ENCODE measurements at places on chromosomes 7 and 10.
A peak's percentile ranks its signal among the peaks of the same experiment; 100 is the strongest.

GRCh38 chr7:140007051-140007690, 55.6 kb downstream of the PARP12 start:
- no peak for DNase-seq

GRCh38 chr7:4807598-4808016, 32.2 kb downstream of the AP5Z1 start:
- DNase-seq: no peak

DNA sequence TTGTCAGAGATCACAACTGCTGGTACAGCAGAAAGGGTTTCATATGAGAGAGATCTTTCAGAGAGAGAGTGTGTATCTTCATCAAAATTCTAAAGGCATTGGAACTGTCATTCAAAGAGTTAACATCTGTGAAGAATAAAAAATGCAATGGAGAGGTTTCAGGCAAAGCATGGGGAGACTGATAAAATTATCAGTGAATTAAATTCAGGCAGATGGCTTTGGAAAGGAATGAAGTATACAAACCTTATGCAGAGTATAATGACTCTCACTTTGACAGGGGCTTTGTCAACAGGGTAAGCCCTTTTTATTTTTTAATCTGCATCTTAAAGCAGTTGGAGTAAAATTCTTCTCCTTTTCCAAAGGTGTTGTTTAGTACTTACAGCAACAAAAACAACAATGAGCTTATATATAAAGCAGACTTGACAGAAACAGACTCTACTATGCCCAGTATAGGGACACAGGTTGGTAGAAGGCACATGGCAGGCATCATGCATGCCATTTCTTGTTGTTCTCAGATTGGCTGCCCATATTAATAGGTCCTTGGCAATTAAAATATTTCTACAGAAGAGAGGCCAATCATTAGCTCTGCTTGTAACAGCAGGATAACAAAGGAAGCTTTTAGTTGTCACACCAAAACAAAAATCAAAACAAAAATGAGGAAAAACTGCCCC, 54.9 kb upstream of the NXPH1 start:
- no peak for DNase-seq

DNA sequence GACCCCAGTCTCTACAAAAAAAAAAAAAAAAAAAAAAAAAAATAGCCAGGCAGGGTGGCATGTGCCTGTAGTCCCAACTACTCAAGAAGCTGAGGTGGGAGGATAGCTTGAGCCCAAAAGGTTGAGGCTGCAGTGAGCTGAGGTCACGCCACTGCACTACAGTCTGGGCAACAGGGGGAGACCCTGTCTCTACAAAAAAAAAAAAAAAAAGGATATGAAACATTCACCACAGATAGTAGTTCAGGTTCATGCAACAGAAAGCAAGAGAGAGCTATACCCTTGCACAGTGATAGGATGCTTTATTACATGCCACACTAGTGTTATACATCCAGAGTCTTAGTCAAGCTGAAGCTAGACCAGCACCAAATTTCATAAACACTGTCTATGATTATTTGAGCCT, 148.4 kb upstream of the KAT6B start:
- DNase-seq: no peak

- DNase-seq: no peak
These were observed 73.2 kb downstream of the PPP1R9A start for GRCh38 chr7:94980418-94981142.

GRCh38 chr10:89348481-89348880, 20.7 kb downstream of the IFIT3 start:
- no peak for DNase-seq

DNA sequence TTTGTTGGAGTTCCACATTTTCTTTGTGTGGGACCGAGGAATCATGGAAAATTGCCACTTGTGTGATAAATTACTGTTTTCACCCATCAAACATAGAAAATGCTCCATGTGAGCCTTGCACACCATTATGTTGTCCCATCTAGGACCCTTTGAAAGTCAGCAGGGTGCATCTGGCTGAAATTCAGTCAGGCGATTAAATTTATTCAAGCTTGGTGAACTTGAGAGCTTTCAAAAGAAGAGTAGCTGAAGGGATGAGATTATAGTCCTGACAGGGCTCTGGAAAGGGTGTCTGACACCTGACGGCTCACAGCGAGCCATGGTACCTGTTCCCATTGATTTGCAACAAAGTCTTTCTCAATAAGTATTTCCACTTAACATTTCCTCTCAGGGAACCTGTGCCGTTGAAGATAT, 399.7 kb upstream of the ETV1 start:
- no peak for DNase-seq

GRCh38 chr7:41880107-41880506, 177.2 kb upstream of the INHBA start:
- no peak for DNase-seq

DNA sequence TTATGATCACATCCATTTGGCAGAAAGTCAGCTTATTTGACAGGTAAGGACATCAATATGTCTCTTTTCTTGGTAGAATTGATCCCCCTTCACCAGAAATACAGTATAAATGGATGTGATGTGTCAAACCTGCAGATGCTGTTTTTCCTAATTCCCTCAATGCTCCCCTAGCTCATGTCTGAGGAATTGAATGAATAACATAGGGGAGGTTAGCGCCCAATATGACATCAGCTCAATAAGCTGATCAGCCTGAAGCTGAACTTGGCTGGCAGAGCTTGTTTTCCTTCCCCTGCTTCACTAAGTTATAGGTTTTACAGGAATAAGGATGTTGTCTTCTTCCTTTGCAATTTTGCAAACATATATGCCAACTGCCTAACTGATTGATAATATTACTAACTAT, 132.5 kb downstream of the REEP3 start:
- no peak for DNase-seq

DNA sequence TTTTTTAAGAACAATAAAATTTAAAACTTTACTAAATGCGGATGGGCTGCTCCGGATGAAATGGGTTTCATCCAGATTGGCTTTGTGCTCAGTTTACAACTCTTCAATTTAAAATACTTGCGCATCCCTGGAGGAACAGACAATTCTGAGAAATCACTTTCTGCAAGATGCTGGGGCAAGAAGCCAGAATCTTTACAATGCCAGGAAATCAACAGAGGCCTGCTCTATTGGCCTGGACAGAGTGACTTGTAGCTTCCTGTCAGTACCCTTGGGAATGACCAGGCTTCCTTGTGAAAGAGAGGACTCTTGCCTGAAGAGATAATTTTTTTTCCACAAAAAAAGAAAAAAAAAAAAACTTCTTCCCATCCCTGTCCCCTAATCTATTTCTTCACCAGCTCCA, 3.9 kb upstream of the FAM13C start:
- DNase-seq: no peak

- DNase-seq: no peak
These were observed 84.8 kb upstream of the PHF14 start for GRCh38 chr7:10888861-10889260.

DNA sequence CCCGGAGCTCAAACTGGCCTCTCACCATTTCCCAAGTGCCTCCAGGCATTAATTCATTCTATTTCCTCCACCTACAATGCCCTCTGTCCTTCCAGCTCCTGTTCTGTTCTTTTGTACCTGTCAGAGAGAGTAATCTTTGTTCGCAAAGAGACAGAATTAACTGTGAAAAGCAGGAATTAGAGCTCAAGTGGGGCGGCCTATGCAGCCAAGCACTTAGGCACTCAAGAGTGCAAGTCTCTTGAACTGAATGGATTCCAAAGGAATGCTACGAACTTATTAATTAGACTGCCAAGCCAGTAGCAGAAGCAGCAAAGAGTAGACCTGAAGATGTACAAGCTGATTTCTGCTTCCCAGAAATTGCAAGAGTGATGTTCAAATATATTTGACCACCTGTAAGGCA, 338.3 kb upstream of the AUTS2 start:
- DNase-seq: no peak

- DNase-seq: no peak
These were observed 30.6 kb downstream of the JMJD1C start for GRCh38 chr10:63434866-63435854.

DNA sequence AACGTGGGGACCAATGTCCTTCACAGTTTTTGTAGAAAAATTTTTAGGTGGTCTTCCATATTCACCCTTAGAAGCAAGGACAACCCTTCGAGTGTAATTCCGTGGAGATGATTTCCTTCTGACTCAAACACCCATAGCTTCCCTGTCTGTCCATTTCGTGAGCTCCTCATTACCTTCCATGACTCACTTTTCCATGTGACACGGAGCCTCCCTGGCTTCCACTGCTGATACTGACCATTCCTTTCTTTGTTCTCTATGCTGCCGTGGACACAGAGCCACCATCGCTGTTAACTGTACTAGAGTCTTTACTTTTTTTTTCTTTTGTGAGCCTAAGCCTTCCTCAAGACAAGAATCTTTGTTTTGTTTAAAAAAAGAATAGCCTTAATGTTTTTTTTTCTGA, 12.5 kb upstream of the ARMS2 start:
- no peak for DNase-seq

GRCh38 chr10:72783410-72783833, 91.5 kb downstream of the MCU start:
- no peak for DNase-seq

DNA sequence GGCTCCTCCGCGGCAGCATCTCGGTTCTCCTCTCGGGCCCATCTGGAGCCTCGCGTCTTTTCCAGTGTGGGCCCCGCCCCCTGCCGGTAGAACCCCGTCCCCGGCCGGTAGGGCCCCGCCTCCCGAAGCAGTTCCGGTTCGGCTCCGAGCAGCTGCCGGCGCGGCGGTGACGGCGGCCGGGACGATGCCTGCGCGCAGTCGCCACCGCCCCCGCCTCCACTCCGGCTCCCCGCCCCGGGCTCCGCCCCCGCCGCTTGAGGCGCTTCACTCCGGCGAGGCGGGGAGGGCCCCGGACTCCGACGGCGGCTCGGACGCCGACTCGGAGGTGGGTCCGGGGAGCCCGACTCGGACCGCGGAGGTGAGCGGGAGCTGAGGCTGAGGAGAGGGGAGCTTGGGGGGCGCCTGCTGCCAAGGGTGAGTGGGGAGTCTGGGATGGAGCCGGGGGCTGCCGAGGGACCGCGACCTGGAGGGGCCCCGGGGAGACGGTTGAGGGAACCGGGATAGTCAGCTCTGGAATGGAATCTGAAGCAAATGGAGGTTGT, at the start of gene SAMD8:
Gene SAMD8, plus strand, starts transcription at position 292 of the 542 bp plus-strand sequence. CDS start 38,873 bp downstream, outside the sequence.
- peak; percentile 57 for DNase-seq

DNA sequence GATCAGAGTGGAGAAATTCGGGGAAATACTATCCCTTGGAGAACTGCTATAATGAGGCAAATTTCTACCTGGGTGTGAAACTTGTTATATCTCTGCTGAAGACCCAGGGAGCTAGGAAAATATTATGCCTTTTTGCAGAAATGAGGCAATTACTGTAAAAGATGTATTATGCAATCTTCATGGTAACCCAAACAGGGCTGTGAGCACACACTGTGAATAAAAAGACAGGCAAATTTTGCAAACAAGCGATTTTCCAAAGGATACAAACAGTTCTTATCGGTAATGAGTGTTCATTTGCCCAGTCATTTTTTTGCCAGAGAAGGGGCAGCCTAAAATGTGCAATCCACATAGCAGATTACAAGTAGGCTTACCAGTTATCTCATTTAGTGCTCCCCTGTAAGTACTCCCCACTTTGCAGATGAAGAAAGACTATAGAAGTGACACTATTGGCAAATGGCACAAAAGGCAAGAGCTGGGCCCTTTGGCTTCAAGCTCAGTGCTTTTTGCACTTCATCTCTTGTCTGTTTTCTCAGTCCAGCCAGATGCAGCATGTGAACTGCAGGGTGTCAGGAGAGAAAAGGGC, 205.8 kb downstream of the HECW1 start:
- no peak for DNase-seq

- no peak for DNase-seq
These were observed 4.3 kb downstream of the EN2 start for GRCh38 chr7:155462163-155462735.
